ENCODE measurements at places on chromosomes 5 and 9. TPM values are rescaled to one million over a fixed set of nuclear protein-coding genes. Genes with fewer than 3 reads are reported as not detected.

The NUDT2 gene
- polyA plus RNA-seq = 35.2 TPM

The PCA3 gene
- polyA plus RNA-seq = 0.35 TPM

The SETX gene
- 12.5 TPM for polyA plus RNA-seq

The SLC25A2 gene
- 0.05 TPM for polyA plus RNA-seq

The ACSL6 gene
- 0.29 TPM for polyA plus RNA-seq

The IL33 gene
- polyA plus RNA-seq = 12.5 TPM

The S100Z gene
- polyA plus RNA-seq = 0.02 TPM

The PCDHGB7 gene
- polyA plus RNA-seq = 1.4 TPM

The BTNL8 gene
- 0.06 TPM for polyA plus RNA-seq

The IFNA13 gene
- polyA plus RNA-seq = not detected

The FCN2 gene
- polyA plus RNA-seq = 0.16 TPM

The TAF11L5 gene
- not detected for polyA plus RNA-seq

The DMRT3 gene
- 0.20 TPM for polyA plus RNA-seq

The KLF4 gene
- 107 TPM for polyA plus RNA-seq

Measured in esophagus (tissue), 2 donors.